ENCODE measurements at places on chromosomes 12 and 14. TPM values are rescaled to one million over a fixed set of nuclear protein-coding genes. Genes with fewer than 3 reads are reported as not detected.

GRCh38 chr14:71658261-71658860, 273.9 kb upstream of the RGS6 start:
- DNase-seq = no peak

Gene MIP
- total RNA-seq = not detected

Gene AMN
- 0.71 TPM for total RNA-seq

DNA sequence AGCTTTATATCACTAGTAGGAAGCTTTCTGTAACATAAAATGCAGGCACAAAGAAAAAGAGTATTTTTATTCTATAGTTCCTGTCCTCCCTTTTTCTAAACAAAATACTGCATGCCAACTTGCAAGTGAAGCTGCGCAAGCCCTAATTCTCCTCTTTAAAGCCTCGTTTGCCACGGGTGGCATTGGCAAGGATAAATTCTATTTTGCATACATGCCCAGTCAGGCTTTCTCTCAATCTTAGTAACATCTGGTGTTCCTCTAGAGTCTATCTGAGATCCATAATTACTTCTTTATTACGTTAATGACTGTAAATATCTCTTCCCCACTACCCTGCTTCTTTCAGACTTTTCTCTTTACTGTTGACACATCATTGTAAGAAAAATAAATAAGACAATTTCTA, 97.1 kb upstream of the DAAM1 start:
- no peak for DNase-seq

GRCh38 chr14:29144621-29145020, 378.0 kb downstream of the FOXG1 start:
- DNase-seq = no peak

- no peak for DNase-seq
Measured at GRCh38 chr12:111412830-111413441, 7.2 kb downstream of the SH2B3 start.

GRCh38 chr12:57152639-57153038, 5.2 kb upstream of the LRP1-AS start:
- DNase-seq = no peak

Gene DLK1
- total RNA-seq = not detected

Gene CFAP54
- total RNA-seq = 0.28 TPM

- no peak for DNase-seq
Measured at GRCh38 chr14:81009346-81009745, 53.9 kb downstream of the TSHR start.

Gene TARBP2
- 18.9 TPM for total RNA-seq

Gene PGF
- 7.0 TPM for total RNA-seq
